ENCODE measurements at places on chromosomes 13 and 19.

DNA sequence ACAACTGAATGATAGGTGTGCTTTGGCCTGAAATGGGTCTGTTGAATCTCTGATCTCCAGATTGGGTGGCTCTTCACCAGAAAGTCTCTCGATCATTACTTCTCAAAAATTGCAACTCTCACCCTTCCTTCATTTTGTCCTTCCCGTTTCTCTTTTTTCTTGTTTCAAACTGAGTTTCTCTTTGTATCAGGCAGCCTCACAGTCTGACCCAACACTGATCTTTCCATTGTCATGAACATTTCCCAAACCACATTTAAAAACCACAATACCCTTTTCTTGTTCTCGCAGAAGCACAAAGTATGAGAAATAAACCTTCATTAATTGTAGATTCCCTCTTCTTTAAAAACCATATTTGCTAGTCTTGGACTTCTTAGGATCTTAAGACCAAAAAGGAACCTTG, 33.6 kb upstream of the HMGB1 start:
- DNase-seq = no peak

GRCh38 chr19:55173714-55174409, 6.2 kb downstream of the SYT5 start:
- peak; percentile 85 for DNase-seq

- DNase-seq = peak; percentile 97
Measured at GRCh38 chr13:101915331-101915730, 462.9 kb downstream of the ITGBL1 start.

- DNase-seq = no peak
Measured at GRCh38 chr19:10184636-10185035, 10.1 kb downstream of the DNMT1 start.

DNA sequence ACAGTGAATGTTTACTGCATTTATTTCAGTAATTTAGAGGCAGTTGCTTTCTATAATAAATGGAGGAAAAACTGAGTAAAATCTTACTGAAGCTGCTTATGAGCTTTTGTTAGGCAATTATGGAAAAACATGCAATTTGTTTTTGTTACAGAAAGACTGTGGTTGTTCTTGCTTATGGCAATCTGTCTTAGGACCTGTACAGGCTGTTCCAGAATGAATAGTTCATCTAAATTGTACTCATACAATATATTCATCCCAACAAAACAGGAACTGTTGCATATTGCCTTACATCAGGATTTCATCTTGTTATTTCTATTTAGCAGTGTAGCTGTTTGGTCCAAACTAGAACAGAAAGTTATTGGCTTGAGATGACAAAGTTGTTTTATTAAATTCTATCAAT, 199.2 kb downstream of the NALCN start:
- no peak for DNase-seq

Data from NCI-H69 (cell line).